ENCODE measurements at places on chromosomes 4 and X. TPM values are rescaled to one million over a fixed set of nuclear protein-coding genes. Genes with fewer than 3 reads are reported as not detected.

Gene ZNF711
- 0.78 TPM for total RNA-seq

Gene NIPAL1
- total RNA-seq: 0.83 TPM

Gene PRAF2
- total RNA-seq: 40.1 TPM

Gene ZNF630
- total RNA-seq: 0.21 TPM

Gene MAP9
- 5.6 TPM for total RNA-seq

Gene DMRTC1
- total RNA-seq: not detected

Gene LAMTOR3
- total RNA-seq: 27.4 TPM

Gene GUCY1A1
- total RNA-seq: not detected
